ENCODE measurements at places on chromosomes 16 and 17.

DNA sequence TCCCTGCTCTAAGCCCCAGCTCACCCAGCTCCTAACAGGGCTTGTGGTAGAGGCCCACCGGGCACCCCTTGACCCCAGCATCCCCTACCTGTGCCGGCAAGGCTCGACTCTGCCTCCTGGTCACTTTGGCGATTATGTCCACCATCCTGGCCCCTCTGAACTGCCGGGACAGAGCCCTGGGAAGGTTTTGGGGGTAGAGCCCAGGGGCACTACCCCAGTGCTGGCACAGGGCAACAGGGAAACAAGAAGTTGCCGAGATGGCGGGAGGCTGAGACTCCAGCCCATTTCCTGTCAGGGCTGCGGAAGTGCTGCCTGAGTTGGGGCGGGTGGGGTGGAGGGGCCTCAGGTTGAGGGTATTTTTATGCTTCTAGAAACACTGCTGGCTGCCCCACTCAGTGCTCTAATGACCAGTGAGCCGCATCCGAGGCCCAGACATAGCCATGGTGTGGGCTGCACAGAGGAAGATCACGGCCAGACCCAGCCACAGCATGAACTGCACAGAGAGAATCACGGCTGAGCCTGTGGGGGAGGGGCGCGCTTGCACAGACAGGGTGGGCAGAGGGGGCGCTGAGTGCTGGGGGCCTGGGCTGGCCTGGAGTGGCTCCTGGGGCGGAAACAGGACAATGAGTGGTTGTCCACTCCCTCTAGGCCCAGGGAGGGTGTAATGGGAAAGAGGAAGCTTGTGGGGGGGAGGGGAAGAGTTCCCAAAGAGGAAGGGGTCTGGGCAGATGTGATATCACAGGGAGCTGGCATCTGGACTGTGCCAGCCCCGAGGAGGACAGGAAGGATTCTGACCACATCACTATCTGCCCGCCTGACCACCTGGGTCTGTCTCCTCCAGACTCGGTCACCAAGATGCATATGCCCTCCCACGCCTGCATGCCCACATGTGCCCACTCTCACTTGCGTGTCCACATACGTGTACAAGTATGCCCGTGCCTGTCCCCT is 22.3 kb downstream of the ARHGAP27 start:
- DNase-seq: peak; percentile 78

DNA sequence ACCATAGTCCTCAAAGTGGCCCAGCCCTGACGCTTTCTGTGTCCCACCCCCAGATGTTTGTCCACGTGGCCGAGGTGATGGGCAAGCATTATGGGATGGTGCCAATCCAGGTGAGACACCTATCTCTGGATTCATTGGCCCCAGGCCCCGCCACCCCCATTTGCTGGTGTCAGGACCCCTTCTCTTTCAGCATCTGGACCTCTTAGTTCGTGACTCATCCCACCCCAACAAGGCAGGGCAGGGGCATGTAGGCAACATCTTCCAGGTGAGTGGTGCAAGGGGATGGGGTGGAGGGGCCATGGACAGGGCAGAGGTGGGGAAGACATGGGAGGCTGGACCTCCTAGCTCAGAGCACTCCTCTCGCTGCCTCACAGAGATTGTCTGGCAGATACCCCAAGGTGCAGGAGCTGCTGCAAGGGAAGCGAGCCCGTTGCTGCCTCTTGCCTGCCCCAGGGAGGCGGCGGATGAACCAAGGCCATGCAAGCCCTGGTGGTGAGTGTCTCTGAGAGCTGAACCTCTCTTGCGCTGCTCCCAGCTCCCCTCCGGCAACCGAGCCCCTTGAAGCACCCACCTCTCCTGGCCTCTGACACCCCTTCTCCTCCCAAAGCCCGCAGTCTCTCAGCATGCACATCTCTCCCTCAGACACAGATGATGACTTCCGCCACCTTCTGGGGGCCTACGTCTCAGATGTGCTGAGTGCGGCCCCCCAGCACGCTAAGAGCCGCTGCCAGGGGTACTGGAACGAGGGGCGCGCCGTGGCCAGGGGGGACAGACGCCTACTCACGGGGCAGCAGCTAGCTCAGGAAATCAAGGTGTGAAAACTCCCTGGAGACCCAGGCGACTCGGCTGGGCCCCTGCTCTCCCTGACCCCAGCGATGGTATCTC is 3.6 kb downstream of the RNF112 start:
- no peak for DNase-seq

DNA sequence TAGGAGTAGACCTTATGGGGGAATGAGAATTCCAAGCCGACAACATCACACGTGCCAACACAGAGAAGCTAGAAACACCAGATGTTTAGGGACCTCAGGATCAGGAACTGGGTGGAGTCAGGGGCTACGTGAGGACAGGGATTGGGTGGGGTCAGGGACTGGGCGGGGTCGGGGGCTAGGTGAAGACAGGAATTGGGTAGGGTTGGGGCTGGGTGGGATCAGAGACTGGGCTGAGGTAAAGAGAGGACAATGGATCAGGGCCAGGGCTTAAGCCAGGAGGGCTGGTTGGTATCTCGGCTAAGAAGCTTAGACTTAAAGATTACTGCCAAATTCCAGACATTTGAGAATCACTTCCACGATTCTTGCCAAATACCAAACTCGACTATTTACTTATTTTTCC is 11.6 kb downstream of the TEKT5 start:
- DNase-seq: no peak

DNA sequence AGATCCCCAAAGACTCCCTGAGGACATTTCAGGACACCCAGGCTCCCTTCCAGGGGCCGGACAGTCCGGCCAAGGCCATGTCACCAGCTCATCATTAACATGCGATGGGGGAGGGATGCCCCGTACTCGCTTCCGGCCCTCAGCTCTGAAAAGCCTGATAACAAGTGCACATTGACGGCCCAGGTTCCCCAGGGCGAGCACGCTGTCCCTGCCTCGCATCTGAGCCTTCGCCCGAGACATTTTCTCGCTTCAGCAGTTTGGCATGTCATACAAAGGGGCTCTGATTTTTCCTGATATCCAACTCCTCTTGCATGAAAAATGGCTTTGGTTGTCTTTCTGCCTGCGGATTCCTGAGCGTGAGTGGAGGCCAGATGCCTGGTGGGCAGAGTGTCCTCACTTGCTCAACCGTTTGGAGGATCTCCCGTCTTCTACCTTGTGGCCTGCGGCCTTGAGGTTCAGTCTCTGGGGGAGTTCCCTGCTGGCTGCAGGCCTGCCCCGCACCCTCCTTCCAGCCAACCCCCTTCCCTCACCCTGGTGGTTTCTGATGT is 14.1 kb downstream of the CACNG4 start:
- DNase-seq: no peak

DNA sequence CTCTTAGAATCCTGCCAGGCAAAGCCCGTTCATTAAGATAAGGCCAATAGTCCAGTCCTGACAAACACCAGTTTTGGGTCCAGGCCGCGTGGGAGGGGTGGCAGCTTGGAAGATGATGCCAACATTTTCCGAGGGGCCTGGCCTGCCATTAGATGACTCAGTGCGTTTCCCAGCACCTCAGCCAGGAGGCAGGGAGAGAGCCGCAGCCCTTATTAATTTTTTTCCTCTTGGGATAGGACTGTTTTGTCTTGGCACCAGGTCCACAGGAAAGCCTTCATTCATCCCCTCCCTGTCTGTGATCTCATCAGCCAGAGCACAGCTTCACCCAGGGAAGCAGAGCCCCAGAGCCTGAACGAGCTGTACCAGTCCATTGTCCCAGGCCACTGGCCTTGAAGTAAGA is 4.7 kb upstream of the NDEL1 start:
- no peak for DNase-seq

GRCh38 chr16:89352091-89352681 is 134.7 kb downstream of the ZNF778 start:
- DNase-seq: no peak

DNA sequence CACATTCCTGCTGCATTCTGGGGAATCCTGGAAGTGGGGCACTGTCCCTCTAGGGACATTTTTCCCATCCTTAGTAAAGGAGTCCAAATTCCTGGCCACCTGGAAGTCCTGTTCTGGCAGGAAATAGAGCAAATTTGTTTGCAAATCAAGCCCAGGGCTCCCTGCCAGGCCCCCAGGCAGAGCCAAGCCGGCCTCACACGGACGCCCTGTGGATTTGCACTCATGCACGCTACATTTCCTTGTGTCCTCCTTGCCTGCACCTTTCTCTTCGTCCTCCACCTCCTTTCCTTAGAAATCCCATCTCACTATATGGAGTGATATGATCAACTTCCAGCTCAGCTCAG is 7.0 kb upstream of the CALB2 start:
- DNase-seq: no peak

GRCh38 chr17:8698162-8698971 is 46.3 kb downstream of the CCDC42 start:
- DNase-seq: no peak

- no peak for DNase-seq
Measured at GRCh38 chr16:47461598-47462266, 601 bp downstream of the PHKB start.

GRCh38 chr16:25751230-25751835 is 59.6 kb downstream of the HS3ST4 start:
- DNase-seq: no peak

- no peak for DNase-seq
Measured at GRCh38 chr17:46108120-46108519, 85.1 kb downstream of the KANSL1 start.

DNA sequence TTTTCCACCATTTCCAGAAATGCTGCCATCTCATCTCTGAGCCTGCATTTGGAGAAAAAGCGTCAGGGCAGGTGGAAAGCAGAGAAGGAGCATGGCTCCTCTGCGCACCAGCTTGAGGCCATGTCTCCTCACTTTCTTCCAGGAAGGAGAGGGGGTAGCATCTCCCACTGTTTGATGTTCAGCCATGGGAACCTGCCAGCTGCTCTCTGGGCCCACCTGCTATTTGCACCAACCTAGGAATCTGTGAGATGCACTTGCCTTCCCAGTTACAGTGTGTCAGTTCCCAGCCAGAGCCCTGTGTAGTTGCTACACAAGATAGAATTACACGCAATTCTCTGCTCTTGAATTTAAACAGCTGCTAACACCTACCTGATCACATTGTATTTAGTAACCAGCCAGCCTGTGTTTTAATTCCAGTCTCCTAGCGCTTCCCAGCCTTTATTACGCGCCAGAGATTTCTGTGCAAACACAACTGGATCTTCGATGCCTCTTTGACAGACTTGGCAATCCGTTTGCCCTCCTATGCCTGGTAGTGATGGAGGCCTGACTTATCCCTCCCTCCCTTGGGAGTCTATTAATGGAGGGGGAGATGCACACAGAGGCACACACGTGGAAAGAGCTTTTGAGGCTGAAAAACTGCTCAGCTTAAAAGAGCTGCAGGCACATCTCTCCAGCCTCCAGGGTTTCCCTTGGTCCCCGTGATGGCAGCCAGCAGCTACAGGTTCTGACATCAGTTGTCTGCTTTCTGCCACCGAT is 98.1 kb upstream of the SEC14L1 start:
- DNase-seq: no peak

DNA sequence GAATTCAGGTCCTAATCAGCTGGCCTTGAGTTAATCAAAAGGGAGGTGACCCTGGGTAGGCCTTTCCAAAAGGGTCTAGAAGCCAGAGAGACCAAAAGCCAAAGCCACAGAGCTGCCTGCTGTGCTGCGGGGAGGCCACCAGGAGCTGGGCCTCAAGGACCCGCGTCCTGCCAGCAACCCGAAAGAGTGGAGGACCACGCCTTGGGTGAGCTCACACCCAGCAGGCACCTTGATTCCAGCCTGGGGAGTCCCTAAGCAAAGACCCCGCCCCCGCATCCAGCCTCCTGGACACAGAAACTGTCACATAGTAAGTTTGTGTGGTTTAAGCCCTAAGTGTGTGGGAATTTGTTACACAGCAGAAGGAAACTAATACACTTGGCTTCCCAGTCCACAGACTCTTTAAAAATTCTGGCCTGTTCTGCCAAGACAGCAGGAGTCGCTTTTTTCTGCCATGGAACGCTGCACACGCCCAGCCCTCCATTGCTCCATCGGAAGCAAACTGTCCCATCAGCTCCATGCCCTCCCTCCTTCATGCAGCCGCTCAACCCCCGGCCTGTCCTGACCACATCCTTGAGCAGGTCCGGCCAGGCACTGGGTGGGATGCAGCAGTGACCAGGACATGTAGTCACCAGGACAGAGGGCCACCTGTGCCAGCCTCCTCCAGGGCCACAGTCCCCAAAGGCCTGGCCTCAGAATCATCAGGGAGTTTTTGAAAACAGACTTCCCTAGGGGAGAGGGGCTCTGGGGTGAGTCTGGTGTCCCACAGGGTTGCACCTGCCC is 20.9 kb upstream of the RASD1 start:
- no peak for DNase-seq

- peak; percentile 66 for DNase-seq
Measured at GRCh38 chr16:11379420-11379819, 34.2 kb downstream of the RMI2 start.

DNA sequence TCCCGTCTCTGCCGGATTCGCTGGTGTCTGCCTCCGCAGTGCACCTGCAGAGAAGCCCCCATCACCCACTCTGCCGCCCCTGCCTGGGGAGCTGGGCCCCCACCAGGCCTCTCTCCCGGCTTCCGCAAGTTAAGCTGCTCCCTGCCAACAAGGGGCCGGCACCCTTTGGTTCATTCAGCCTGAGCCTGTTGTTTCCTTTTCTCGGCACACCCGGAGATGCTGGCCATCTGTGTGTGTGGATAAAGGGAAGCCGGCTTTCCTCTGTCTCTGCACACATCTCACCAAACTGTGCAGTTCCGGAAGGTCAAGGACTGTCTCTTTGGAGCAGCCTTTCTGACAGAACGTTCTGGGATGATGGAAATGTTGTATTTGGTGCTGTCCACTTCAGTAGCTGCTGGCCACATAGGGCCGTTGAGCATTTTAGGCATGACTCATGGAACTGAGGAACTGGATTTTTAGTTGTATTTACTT is 6.8 kb downstream of the MAPK8IP3 start:
- DNase-seq: no peak

DNA sequence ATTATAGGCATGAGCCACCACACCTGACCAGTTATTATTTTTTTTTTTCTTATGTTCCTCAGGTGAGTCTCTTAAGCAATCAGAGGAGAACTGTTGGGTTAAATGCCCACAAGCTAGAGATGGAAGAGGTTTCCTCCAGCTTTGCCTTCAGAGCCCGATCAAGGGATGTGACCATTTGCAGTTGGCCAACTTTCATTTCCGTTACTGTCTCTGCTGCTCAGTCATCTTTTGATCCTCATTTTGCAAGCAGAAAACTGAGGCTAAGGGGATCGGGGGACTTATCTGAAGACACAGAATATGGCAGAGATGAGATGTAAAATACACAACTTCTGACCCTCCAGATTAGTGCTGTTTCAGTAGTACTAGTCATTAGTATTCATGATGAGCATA is 188.8 kb downstream of the RAB11FIP4 start:
- no peak for DNase-seq

- DNase-seq: no peak
Measured at GRCh38 chr17:51768706-51769105, 389.8 kb downstream of the CA10 start.

GRCh38 chr17:11366272-11366850 is 125.3 kb downstream of the SHISA6 start:
- no peak for DNase-seq

- no peak for DNase-seq
Measured at GRCh38 chr16:31385680-31386079, 7.5 kb upstream of the ITGAD start.

Measured in stimulated activated CD8-positive, alpha-beta memory T cell treated with anti-CD3 and anti-CD28 coated beads, Interleukin-4, amount 100 ng/mL, for 48 hours (primary cell).